ENCODE measurements at places on chromosomes 4 and X. TPM values are rescaled to one million over a fixed set of nuclear protein-coding genes. Genes with fewer than 3 reads are reported as not detected.

DNA sequence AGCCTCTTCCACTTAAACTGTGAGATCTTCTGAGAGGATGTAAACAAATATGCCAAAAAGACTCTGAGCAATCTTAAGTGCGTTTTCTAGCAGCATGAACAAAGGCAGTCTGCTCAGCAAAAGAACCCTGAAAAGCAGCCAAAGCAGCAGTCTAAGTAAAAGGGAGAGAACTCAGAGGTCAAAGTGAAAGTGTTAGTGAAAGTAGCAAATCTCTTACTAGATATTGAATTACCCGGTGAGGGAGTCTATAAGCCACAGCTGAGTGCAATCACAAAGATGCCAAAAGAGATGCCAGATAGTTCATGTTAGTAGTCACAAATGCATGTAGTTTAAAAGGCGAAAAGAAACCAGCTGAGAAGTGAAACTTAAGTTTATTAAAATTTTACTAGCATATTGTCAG lies 7.9 kb upstream of the GNRHR start:
- H3K27ac ChIP-seq, result no peak overlapping the region
- DNase-seq, result no peak
- H3K4me1 ChIP-seq, result no peaks in the 10 kb centered on the region
- no peaks in the 10 kb centered on the region for H3K27me3 ChIP-seq
- no peak overlapping the region for H3K4me3 ChIP-seq

GRCh38 chr4:169099771-169100180 lies 89.7 kb upstream of the CBR4 start:
- DNase-seq, result no peak
- peak overlapping the region; percentile 79 for H3K27ac ChIP-seq
- H3K4me1 ChIP-seq, result peaks cover 7% of the 10 kb centered on the region
- peaks cover 5% of the 10 kb centered on the region for H3K36me3 ChIP-seq
- no peak overlapping the region for H3K4me3 ChIP-seq

GRCh38 chr4:39846705-39847104 lies 131.0 kb downstream of the PDS5A start:
- H3K4me1 ChIP-seq, result no peaks in the 10 kb centered on the region
- no peak overlapping the region for H3K4me3 ChIP-seq
- no peak for DNase-seq
- H3K27me3 ChIP-seq, result no peaks in the 10 kb centered on the region

DNA sequence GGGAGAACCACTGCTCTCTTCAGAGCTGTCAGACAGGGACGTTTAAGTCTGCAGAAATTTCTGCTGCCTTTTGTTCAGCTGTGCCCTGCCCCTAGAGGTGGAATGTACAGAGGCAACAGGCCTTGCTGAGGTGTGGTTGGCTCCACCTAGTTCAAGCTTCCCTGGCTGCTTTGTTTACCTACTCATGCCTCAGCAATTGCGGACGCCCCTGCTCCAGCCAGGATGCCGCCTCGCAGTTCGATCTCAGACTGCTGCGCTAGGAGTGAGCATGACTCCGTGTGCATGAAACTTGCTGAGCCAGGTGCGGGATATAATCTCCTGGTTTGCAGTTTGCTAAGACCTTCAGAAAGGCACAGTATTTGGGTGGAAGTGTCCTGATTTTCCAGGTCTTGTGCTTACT lies 70.9 kb downstream of the MAGEB5 start:
- no peaks in the 10 kb centered on the region for H3K36me3 ChIP-seq
- H3K4me1 ChIP-seq, result no peaks in the 10 kb centered on the region
- no peak overlapping the region for H3K4me3 ChIP-seq
- no peaks in the 10 kb centered on the region for H3K27me3 ChIP-seq
- no peak overlapping the region for H3K27ac ChIP-seq

DNA sequence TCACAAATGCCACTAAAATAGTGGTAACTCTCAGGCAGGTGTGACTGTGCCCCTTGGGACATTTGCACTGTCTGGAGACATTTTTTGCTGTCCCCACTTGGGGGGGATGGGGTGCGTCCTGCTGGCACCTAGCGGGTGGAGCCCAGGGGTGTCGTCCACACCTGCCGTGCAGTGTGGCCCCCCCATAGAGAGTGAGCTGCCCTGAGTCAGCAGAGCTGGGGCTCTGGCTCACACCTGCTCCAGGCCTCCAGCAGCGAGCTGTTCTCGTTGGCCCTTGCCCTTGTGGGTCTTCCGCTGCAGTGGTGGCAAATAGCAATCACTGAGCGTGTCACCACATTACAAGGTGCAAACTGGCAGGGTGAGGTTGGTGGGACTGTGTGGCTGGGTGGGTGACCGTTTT lies 64.6 kb downstream of the CLDN34 start:
- no peak for DNase-seq
- H3K27ac ChIP-seq, result no peak overlapping the region
- no peaks in the 10 kb centered on the region for H3K27me3 ChIP-seq
- H3K4me3 ChIP-seq, result no peak overlapping the region

- H3K27ac ChIP-seq, result no peak overlapping the region
- H3K36me3 ChIP-seq, result no peaks in the 10 kb centered on the region
- DNase-seq, result no peak
- no peaks in the 10 kb centered on the region for H3K27me3 ChIP-seq
- no peaks in the 10 kb centered on the region for H3K4me1 ChIP-seq
These were observed 123.4 kb upstream of the PACRGL start for GRCh38 chr4:20576861-20577260.

- no peaks in the 10 kb centered on the region for H3K4me1 ChIP-seq
- no peak for DNase-seq
- H3K27ac ChIP-seq, result no peak overlapping the region
- no peak overlapping the region for H3K4me3 ChIP-seq
These were observed 119.0 kb upstream of the SLC6A14 start for GRCh38 chrX:116317409-116317808.

DNA sequence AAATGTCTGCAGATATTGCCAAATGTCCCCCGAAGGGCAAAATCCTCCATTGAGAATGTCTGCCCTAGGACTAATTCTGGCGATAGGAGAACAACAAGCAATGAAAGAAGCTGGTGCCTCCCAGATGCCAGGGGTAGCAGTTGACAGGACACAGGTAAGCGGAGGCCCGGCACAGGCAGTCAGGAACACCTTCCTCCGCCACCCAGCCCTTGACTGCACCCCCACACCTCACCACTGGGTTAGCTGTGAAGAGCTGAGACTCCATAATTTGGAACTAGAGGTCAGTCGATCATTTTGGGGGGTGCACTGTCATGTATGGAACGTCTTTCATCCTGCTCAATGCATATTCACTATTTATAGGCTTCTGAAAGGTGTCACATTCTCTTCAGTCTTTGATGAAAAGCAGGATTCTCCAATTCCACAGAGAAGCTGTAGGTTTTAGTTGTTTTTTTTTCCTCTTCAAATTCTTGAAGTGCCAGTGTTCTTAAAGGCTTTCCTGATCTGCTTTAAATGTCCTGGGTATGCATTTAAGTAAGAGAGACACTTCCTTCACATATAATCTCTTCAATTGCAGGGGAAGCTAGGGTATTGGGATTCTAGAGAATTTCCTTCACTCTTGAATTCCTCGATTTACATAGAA lies 111.6 kb upstream of the ZFP42 start:
- H3K36me3 ChIP-seq, result no peaks in the 10 kb centered on the region
- no peak overlapping the region for H3K4me3 ChIP-seq
- H3K27me3 ChIP-seq, result no peaks in the 10 kb centered on the region
- H3K27ac ChIP-seq, result no peak overlapping the region
- H3K4me1 ChIP-seq, result no peaks in the 10 kb centered on the region
- DNase-seq, result no peak

- H3K27ac ChIP-seq, result no peak overlapping the region
- DNase-seq, result no peak
- H3K4me1 ChIP-seq, result no peaks in the 10 kb centered on the region
- no peaks in the 10 kb centered on the region for H3K27me3 ChIP-seq
- no peak overlapping the region for H3K4me3 ChIP-seq
These were observed 98.4 kb downstream of the PRSS12 start for GRCh38 chr4:118254368-118254767.

DNA sequence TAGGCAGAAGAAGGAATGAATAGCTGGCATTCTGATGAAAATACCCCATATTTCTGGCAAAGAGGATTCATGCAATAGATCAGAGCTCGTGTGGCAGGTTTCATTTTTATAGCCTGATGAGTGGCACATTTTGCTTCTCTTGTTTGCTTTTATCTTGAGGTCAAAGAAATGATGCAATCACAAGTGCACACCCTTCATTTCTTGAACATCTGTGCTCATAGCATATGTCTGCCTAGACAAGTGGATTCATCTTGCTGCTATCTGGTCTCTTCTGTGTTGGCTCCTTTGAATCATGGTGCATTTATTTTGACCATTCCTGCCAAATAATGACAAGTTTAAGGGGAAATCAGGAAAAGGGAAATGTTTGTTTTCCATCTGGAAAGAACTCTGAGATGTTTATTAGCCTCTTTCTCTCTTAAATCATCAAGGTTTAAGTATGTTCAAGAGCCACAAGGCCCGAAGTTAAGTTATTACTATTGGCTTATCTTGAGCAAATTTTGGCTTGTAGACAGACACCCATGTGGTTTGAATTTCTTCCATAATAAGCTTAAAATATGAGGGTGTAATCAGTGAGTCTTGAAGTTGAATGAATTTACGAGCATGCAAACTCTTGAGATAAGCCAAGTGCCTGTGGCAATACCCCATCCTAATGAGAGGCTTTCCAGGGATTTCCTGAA lies 59.3 kb upstream of the HS3ST1 start:
- no peak overlapping the region for H3K27ac ChIP-seq
- no peaks in the 10 kb centered on the region for H3K36me3 ChIP-seq
- no peaks in the 10 kb centered on the region for H3K4me1 ChIP-seq

GRCh38 chr4:3779509-3779908 lies 13.3 kb downstream of the ADRA2C start:
- H3K27me3 ChIP-seq, result no peaks in the 10 kb centered on the region
- H3K27ac ChIP-seq, result no peak overlapping the region

- H3K4me3 ChIP-seq, result no peak overlapping the region
- H3K36me3 ChIP-seq, result no peaks in the 10 kb centered on the region
- no peak overlapping the region for H3K27ac ChIP-seq
- no peaks in the 10 kb centered on the region for H3K4me1 ChIP-seq
- no peaks in the 10 kb centered on the region for H3K27me3 ChIP-seq
These were observed 11.1 kb downstream of the SLC25A43 start for GRCh38 chrX:119410027-119410819.

DNA sequence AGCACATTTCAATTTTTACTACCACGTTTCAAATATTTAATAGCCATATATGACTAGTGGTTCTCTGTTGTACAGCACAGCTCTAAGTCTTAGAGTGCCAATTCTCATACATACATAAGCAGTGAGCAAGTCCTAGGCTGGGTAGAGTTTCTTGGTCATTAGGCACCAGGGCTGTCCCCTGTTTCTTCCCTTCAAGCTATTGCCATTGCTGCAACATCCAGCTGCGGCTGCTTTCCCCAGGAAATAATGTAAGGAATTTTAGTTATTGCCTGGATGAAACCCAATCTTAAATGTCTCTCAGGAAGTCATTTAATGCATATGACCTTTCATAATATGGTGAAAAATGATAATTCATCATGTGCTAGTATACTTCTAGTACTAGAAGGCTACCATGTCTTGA lies 74.1 kb upstream of the PPP3CA start:
- H3K4me1 ChIP-seq, result no peaks in the 10 kb centered on the region
- H3K27me3 ChIP-seq, result no peaks in the 10 kb centered on the region
- no peak overlapping the region for H3K4me3 ChIP-seq
- DNase-seq, result no peak
- no peak overlapping the region for H3K27ac ChIP-seq
- H3K36me3 ChIP-seq, result no peaks in the 10 kb centered on the region

DNA sequence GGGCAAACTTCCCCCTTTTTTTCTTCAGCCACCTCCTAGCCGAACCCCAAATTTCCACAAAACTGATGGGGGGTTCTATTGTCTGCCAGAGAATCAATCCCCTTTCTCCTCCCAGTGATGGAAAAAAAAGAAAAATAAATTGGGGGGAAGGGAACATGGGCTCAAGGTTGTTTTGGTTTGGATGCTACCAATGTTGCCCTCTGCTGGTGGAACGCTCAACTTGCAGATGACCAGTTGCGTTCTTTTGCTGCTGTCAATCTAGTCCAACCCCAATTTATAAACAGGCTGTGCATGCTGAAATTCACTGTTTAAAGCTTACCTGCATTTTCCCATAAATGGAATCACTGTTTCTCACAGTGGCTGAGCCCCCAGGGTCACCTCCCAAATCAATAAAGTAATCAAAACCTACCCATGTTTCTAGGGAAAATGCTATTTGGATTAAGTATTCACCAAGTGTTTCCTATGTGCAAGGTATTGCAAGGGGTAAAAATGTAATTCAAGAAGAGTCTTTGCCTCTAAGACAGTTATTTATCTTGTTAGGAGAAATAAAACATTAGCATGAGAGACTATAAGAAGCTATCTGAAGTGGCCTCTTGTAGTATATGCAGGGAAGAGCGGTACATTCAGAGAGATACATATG lies 116.7 kb upstream of the TMEM164 start:
- H3K4me3 ChIP-seq, result no peak overlapping the region
- H3K36me3 ChIP-seq, result no peaks in the 10 kb centered on the region
- H3K27me3 ChIP-seq, result no peaks in the 10 kb centered on the region
- no peak overlapping the region for H3K27ac ChIP-seq

DNA sequence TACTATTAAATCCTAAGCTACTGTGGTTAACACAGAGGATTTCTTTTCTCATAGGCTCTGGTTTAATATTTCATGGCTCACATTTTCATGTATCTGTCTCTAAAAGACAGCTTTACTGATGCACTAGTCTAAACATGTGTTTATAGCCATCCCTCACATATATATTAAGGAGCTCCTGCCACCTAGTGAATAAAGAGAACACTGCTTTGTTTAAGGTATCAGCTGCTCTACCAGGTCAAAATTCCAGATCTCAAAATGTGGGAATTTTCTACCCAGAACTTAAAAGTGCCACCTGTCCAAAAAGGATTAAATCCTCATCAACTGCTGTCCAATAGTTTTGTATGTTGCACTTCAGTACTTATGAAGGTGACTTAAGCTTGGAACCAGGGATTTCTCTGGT lies 188.5 kb upstream of the TEX13C start:
- H3K27me3 ChIP-seq, result no peaks in the 10 kb centered on the region
- DNase-seq, result no peak
- H3K4me1 ChIP-seq, result no peaks in the 10 kb centered on the region
- H3K36me3 ChIP-seq, result no peaks in the 10 kb centered on the region

DNA sequence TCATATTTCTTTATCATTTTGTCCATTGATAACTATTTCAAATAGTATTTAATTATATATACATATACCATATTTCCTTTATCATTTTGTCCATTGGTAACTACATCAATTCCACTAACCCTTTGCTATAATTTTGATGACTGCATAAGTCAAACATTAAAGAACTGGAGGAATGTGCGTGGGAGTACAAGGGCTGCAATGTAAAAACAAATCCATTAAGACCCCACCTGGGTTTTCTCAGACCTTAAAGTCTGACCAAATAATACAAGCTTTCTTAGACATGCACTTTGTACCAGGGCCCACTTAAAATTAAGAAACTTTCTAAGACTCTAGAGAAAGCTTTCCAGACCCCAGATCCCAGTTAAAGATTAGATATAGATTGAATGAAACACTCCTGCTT lies 1622.4 kb upstream of the PCDH10 start:
- no peaks in the 10 kb centered on the region for H3K4me1 ChIP-seq
- no peak for DNase-seq
- no peak overlapping the region for H3K27ac ChIP-seq
- no peaks in the 10 kb centered on the region for H3K36me3 ChIP-seq

GRCh38 chr4:156261230-156261629 lies 307.6 kb upstream of the CTSO start:
- H3K27ac ChIP-seq, result no peak overlapping the region
- H3K4me3 ChIP-seq, result no peak overlapping the region
- no peaks in the 10 kb centered on the region for H3K36me3 ChIP-seq
- no peaks in the 10 kb centered on the region for H3K27me3 ChIP-seq
- no peak for DNase-seq
- no peaks in the 10 kb centered on the region for H3K4me1 ChIP-seq

The BCORL1 gene
- total RNA-seq, result 10.3 TPM

The TRPC3 gene
- total RNA-seq, result 1.1 TPM

The CT45A6 gene
- total RNA-seq, result not detected

The AP1AR gene
- total RNA-seq, result 7.0 TPM

The JCHAIN gene
- total RNA-seq, result 4.0 TPM

The TLR8 gene
- 0.53 TPM for total RNA-seq

The COX7B2 gene
- not detected for total RNA-seq

All from ascending aorta (tissue), 2 donors.